ENCODE measurements at places on chromosomes 1 and 21. TPM values are rescaled to one million over a fixed set of nuclear protein-coding genes. Genes with fewer than 3 reads are reported as not detected.

GRCh38 chr1:58895082-58895481 is 111.2 kb upstream of the JUN start:
- no peak for DNase-seq

GRCh38 chr1:243926299-243926698 is 76.3 kb upstream of the AKT3 start:
- no peak for DNase-seq

DNA sequence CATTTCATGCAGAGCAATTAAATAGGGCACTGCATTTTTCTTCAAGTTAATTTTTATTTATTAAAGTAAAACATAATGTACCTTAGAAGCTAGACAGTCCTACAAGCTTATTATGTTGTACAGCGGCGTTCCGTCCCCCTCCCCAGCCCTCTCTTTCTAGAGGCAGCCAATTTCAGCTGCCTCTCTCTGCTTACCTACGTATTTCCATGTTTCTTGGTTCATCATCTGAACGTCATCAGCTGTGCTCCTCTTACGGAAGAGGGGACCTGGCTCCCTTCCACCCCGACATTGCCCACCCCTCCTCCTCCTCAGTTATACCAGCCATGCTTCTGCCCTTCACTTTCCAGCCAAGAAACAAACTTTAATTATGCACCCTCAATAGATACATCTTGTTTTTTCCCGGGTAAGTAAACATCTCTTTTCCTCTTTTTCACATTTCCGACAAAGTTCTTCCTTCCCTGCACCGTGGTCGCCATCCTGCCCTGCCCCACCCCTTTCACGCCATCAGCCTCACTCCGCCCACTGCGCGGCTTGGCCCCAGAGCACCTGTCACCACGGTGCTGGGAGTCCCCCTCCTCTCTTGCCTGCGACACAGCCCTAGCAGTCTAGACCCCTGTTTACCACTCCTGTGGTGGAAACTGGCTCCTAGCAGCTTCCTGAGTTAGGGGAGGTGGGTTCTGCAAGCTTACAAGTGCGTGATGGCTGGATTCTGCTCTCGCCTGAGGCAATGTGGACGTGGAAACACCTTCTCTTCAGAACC is 57.9 kb downstream of the SLC37A1 start:
- DNase-seq: no peak

DNA sequence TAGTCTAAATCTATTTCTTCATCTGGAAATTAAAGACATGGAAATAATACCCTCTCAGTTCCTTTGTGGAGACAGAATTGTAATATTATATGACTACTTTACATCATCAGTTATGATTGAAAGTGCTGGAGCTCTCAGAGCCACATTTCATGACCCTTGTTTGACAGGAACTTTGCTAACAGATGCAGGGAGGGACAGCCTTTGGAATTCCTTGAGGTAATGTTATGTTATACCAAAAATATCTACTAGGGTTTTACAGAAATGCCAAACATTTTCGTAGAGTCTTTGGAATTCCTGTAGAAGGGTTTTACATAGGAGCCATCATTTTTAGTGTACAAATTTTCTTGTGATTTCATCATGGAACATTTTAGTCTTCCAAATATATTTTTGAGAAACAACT is 57.4 kb upstream of the ADAMTS5 start:
- no peak for DNase-seq

DNA sequence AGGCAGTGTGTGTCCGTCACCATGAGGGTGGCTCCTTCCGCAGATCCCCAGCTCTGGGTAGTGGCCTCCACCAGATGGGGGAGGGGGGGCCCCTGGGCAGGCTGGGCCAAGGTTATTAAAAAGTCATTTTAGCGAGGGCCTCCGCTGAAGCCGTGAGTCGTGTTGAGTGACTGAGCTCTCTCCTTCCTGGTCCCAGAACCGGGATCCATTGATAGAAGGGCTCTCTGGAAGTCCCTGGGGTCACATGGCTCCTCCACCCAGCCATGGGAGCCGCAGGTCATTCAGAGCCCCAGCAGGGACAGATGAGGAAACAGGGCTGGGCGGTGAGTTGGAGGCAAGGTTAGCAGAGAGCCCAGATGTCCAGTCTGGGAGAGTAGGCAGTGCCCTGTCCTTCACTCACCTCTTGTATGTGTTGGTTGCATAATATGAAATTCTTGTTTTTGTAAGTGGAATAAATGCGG is 12.9 kb downstream of the MIIP start:
- DNase-seq: no peak

DNA sequence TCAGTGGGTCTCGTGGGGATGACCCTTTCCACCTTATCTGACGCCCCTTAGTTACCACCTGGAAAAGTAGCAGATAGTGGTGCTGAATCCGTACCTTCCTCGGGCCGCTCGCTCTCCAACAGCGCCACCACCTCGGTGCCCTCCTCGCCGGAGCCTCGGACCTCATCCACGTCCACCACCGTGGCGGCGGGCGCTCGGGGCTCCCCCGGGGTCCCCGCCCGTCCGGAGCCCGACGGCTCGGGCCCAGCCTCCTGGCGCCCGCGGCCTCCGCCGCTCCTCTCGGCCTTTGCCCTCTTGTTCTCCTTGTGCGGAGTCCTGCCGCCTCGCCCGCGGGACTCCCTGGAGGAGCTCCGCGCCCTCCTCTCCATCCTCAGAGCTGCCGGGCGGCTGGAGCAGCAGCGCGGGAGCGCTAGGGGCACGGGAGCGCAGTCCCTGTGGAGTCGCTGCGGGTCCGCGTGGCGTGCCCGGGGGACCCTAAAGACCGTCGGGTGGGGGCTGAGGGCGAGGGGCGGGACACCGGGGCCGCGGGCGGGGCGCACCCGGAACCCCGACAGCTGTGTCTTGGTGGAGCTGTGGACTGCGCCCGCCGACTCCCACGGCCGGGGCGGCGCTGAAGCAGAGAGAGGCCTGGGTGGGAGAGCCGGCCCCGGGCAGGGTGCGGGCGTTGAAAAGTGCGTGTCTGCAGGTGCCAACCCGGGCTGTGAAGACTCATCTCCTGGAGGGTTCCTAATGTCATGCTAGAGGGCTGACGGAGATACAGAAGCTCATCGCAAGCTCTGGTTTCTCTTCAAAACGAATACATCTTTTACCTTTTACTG is at the start of gene NPHS2:
Gene NPHS2, minus strand, starts transcription at position 452 of the 818 bp plus-strand sequence. Its CDS starts 84 bp downstream, at position 368.
- DNase-seq: no peak

DNA sequence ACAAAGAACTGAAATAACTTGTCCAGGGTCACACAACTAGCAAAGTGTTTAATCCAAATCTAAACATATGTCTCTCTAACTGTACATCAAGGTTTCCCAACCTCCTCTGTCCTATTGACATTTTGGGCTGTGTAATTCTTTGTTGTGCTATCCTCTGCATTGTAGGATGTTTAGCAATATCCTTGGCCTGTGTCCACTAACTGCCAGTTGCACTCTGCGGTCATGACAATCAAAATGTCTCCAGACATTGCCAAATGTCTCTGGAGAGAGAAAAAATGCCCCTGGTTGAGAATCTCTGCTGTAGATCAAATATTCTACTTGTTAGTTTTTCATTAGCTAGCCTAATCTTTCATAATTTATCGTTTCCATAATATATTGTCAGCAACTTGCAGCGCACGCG is 353.4 kb upstream of the NEGR1 start:
- DNase-seq: no peak

- no peak for DNase-seq
Observed at GRCh38 chr1:71587961-71588360, 507.1 kb upstream of the ZRANB2 start.

- no peak for DNase-seq
Observed at GRCh38 chr1:1602968-1603506, 3.1 kb upstream of the FNDC10 start.

GRCh38 chr1:206570529-206570928 is 41.7 kb downstream of the EIF2D start:
- no peak for DNase-seq

DNA sequence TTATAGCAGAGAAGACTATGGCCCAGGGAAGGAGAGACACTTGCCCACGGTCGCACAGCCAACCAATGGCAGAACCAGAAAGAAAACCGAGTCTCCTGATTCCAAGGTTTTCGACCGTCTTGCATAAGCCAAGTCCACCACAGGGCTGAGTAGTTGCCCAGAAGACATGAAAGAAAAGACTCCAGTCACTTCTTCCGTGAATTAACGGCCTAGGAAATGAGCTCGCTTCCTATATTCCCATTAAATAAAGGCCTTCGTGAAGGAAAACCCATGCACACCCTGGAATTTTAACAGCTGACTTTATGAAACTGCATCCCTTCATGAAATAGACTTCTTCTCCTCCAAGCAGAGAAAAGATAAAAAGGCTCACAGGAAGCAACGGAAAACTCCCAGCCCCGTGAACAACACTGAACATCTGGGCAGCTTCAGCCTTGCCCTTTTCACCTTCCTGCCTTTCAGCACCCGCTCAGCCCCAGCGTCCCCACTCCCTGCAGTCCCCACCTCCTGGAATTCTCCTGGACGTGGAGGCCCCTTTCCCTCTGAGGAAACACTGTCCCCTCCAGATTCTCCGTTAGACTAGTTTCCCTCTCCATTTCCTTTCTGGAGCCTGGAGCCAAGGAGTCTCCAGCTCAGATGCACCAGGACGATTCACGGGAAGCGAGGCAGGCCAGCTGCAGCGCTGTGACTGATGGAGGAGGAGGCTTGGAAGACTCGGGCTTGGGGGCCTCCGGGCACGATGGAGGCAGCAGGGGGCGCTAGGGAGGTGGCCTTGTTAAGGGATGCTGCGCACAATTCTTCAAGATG is 2.7 kb upstream of the MYOC start:
- peak; percentile 59 for DNase-seq

DNA sequence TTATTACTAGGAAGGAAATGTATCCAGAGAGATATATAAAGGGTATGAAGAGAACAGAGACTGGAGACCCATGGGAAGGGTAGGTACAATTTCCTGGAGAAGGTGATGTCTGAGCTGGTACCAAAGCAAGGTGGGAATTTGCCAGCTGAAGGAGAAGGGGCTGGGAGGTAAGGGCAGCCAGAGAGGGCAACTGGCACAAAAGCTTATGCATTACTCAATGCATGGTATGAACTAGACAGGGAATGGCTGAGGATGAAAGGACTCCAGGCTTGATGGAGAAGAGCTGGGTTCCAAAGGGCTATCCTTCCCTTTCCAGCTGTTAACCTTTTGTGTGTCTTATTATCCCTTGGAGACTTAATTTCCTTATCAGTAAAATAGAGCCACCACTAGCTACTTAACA is 113.6 kb upstream of the GADD45A start:
- DNase-seq: no peak

- DNase-seq: no peak
Observed at GRCh38 chr1:94773931-94774422, 46.2 kb upstream of the SLC44A3 start.

Gene SELL
- 4.7 TPM for polyA plus RNA-seq

Gene PEAR1
- 18.1 TPM for polyA plus RNA-seq

Gene CELA3A
- not detected for polyA plus RNA-seq

Measured in left renal pelvis (tissue), 4 donors.